Activated CD8-positive, alpha-beta memory T cell treated with anti-CD3 and anti-CD28 coated beads, Interleukin-2, amount 10 ng/mL, durations not matched to agents 7 days and 5 days (primary cell): ENCODE measurements at places on chromosomes 7 and 10. TPM values are rescaled to one million over a fixed set of nuclear protein-coding genes. Genes with fewer than 3 reads are reported as not detected.

ZNF655 gene
- total RNA-seq = 86.0 TPM

HABP2 gene
- total RNA-seq = not detected

SLC13A1 gene
- total RNA-seq = not detected

ABCC2 gene
- total RNA-seq = 0.85 TPM

ENO4 gene
- total RNA-seq = not detected

TRIM50 gene
- not detected for total RNA-seq

FZD8 gene
- 0.18 TPM for total RNA-seq

CXCL12 gene
- total RNA-seq = not detected

- no peak overlapping the region for H3K27ac ChIP-seq
- peaks cover 10% of the 10 kb centered on the region for H3K36me3 ChIP-seq
- H3K27me3 ChIP-seq = peaks cover 38% of the 10 kb centered on the region
- no peaks in the 10 kb centered on the region for H3K4me1 ChIP-seq
- DNase-seq = no peak
Observed at GRCh38 chr10:113928830-113929229, 74.4 kb downstream of the NHLRC2 start.

DNA sequence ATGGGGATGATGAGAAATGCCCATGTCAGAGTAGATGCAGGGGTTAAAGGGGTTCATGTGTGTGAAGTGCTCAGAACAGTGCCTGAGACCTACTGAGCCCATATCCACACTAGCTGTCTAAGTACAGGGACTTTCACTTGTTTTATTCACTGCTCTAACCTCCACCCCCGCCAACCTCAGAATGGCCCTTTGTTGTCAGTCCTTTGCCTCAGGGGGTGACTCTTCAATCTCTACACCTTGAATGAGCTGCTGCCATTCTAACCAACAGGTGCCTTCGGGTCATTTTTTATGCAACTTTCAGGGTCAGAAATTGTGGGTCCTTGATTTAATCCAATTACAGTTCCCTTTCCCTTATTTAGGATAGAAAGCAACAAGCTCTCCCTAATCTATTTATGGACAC lies 26.2 kb downstream of the VSTM4 start:
- H3K36me3 ChIP-seq = peaks cover 5% of the 10 kb centered on the region
- H3K27me3 ChIP-seq = peaks cover 22% of the 10 kb centered on the region
- DNase-seq = no peak
- H3K27ac ChIP-seq = no peak overlapping the region
- H3K4me3 ChIP-seq = no peak overlapping the region

- H3K4me3 ChIP-seq = no peak overlapping the region
- H3K36me3 ChIP-seq = peaks cover 2% of the 10 kb centered on the region
- peaks cover 4% of the 10 kb centered on the region for H3K4me1 ChIP-seq
- H3K27me3 ChIP-seq = peaks cover 5% of the 10 kb centered on the region
Observed at GRCh38 chr10:11113156-11113555, 95.5 kb downstream of the CELF2 start.

GRCh38 chr10:111335826-111336225 lies 259.0 kb downstream of the ADRA2A start:
- no peak overlapping the region for H3K4me3 ChIP-seq
- no peaks in the 10 kb centered on the region for H3K4me1 ChIP-seq
- no peak for DNase-seq
- H3K36me3 ChIP-seq = no peaks in the 10 kb centered on the region
- H3K27me3 ChIP-seq = no peaks in the 10 kb centered on the region
- no peak overlapping the region for H3K27ac ChIP-seq

GRCh38 chr7:139791316-139791715 lies 13.5 kb upstream of the HIPK2 start:
- no peak for DNase-seq
- H3K4me3 ChIP-seq = no peak overlapping the region
- peaks cover 8% of the 10 kb centered on the region for H3K27me3 ChIP-seq
- no peak overlapping the region for H3K27ac ChIP-seq
- no peaks in the 10 kb centered on the region for H3K4me1 ChIP-seq
- H3K36me3 ChIP-seq = peaks cover 3% of the 10 kb centered on the region

- no peak overlapping the region for H3K4me3 ChIP-seq
- no peaks in the 10 kb centered on the region for H3K36me3 ChIP-seq
- DNase-seq = no peak
- peaks cover 2% of the 10 kb centered on the region for H3K4me1 ChIP-seq
- no peak overlapping the region for H3K27ac ChIP-seq
Observed at GRCh38 chr10:127195571-127196281, 665 bp downstream of the INSYN2A start.

DNA sequence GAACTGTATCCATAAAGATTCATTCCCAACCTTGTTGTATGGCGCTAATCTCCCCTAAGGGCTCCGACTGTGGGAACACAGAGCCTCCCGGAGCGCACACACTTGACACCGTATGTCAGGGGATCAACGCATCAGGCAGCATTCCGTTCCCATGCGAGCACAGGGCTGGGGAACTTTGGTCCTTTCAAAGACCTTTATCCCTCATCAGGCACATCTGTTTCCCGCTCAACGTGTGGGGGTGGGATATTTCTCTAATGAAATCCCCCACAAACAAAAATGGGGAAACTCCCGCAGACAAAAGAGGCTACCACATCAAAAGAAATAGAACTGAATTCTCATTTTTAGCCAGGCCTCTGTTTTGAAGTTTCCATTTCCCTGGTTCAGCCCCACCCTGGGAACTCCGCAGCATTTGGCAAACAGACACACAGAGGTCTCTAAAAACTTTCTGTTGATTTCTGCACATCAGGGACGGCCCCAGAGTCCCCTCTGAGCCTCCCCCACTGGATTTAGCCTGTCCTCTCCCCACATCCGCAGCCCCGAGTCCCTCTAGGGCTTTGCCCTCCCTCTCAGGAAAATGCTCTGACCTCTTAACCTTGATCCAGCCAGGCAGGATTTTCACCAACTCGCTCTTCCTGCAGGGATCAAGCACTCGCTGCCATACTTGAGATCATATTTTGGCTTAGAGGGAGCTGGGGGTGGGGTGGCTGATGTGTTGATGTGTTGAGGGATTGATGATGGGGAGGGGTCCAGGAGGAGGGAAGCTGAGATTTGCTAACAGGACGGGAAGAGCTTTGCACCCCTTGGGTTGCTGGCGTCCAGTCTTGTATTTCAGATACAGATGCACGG lies 6.6 kb downstream of the CPA5 start:
- peaks cover 16% of the 10 kb centered on the region for H3K4me1 ChIP-seq
- no peaks in the 10 kb centered on the region for H3K36me3 ChIP-seq
- no peak overlapping the region for H3K4me3 ChIP-seq
- no peak overlapping the region for H3K27ac ChIP-seq
- H3K27me3 ChIP-seq = peaks cover 10% of the 10 kb centered on the region

DNA sequence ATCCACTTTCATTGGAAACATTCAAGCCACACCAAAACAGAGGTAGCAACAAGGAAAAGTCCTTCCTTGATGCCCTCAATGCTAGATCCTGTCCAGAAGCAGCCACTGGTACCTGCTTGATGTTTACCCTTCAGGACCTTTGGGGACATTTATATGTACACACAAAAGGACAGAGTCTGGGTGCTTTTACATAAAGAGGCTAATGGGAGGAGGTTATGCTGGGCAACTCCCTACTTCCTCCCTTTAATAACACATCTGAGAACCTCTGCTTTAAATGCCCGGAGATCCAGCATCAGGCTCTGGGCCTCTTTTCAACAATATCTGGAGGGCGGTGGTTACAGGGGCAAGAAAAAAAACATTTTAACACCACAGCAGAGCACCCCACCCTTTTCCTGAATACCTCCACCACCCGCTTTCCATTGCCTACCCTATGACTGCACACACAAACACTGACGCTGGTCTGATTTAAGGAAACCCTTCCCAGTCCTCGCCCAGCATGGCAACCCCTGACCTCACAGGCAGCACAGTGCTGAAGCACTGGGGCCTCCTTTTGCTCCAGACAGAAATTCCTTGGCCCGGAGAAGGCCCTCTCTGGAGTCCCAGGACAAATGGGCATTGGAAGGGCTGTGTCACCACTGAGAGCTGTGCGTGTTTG lies 39.3 kb upstream of the DUSP5 start:
- peaks cover 60% of the 10 kb centered on the region for H3K4me1 ChIP-seq
- no peaks in the 10 kb centered on the region for H3K27me3 ChIP-seq
- DNase-seq = no peak
- peak overlapping the region; percentile 25 for H3K27ac ChIP-seq

- no peaks in the 10 kb centered on the region for H3K36me3 ChIP-seq
- peaks cover 7% of the 10 kb centered on the region for H3K27me3 ChIP-seq
- no peaks in the 10 kb centered on the region for H3K4me1 ChIP-seq
- no peak overlapping the region for H3K4me3 ChIP-seq
- no peak for DNase-seq
- no peak overlapping the region for H3K27ac ChIP-seq
Observed at GRCh38 chr7:112108981-112109380, 97.2 kb downstream of the DOCK4 start.

- H3K27me3 ChIP-seq = no peaks in the 10 kb centered on the region
Observed at GRCh38 chr10:12709521-12709963, 292.0 kb downstream of the CCDC3 start.

DNA sequence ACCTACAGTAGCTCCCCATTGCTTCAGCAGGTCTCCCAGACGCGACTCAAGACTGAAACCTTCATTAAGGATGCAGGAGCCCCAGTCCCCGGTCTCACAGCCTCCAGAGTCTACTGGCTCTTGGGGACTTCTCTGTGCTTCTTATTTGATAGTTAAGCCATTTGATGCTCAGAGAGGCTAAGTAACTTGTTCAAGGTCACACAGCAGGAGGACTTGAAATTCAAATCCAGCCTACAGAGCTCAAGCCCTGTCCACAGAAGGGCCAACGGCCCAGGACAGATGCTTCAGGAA lies 21.2 kb upstream of the ZMIZ1 start:
- no peaks in the 10 kb centered on the region for H3K27me3 ChIP-seq
- no peak overlapping the region for H3K4me3 ChIP-seq
- peak overlapping the region; percentile 94 for H3K27ac ChIP-seq
- peaks cover 28% of the 10 kb centered on the region for H3K4me1 ChIP-seq

GRCh38 chr7:20797042-20797461 lies 10.4 kb upstream of the SP8 start:
- no peaks in the 10 kb centered on the region for H3K36me3 ChIP-seq
- DNase-seq = no peak
- peaks cover 68% of the 10 kb centered on the region for H3K27me3 ChIP-seq
- H3K4me1 ChIP-seq = peaks cover 16% of the 10 kb centered on the region

GRCh38 chr7:141072548-141073172 lies 1.2 kb upstream of the TMEM178B start:
- peaks cover 48% of the 10 kb centered on the region for H3K27me3 ChIP-seq
- peak; percentile 62 for DNase-seq
- peak overlapping the region; percentile 60 for H3K4me3 ChIP-seq
- H3K36me3 ChIP-seq = no peaks in the 10 kb centered on the region
- no peak overlapping the region for H3K27ac ChIP-seq
- H3K4me1 ChIP-seq = peaks cover 17% of the 10 kb centered on the region

GRCh38 chr10:63765126-63765525 lies 243.9 kb downstream of the REEP3 start:
- no peak overlapping the region for H3K27ac ChIP-seq
- no peak for DNase-seq
- peaks cover 4% of the 10 kb centered on the region for H3K4me1 ChIP-seq
- no peak overlapping the region for H3K4me3 ChIP-seq

DNA sequence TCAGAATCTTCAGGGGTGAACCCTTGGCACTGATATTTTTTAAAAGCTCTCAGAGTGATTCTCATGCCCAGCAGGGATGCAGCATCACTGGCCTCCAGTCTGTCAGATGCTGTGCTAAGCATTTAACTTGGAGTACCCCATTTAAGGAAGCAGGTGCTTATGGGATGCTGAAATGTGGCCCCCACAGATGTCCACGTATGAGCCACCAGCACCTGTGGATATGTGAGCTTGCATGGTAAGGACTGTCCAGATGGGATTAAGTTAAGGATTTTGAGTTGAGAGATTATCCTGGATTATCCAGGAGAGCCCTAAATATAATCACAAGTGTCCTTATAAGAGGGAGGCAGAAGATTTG lies 17.7 kb downstream of the CHST3 start:
- no peak for DNase-seq
- H3K36me3 ChIP-seq = no peaks in the 10 kb centered on the region
- peaks cover 5% of the 10 kb centered on the region for H3K27me3 ChIP-seq
- no peak overlapping the region for H3K4me3 ChIP-seq
- H3K27ac ChIP-seq = no peak overlapping the region

DNA sequence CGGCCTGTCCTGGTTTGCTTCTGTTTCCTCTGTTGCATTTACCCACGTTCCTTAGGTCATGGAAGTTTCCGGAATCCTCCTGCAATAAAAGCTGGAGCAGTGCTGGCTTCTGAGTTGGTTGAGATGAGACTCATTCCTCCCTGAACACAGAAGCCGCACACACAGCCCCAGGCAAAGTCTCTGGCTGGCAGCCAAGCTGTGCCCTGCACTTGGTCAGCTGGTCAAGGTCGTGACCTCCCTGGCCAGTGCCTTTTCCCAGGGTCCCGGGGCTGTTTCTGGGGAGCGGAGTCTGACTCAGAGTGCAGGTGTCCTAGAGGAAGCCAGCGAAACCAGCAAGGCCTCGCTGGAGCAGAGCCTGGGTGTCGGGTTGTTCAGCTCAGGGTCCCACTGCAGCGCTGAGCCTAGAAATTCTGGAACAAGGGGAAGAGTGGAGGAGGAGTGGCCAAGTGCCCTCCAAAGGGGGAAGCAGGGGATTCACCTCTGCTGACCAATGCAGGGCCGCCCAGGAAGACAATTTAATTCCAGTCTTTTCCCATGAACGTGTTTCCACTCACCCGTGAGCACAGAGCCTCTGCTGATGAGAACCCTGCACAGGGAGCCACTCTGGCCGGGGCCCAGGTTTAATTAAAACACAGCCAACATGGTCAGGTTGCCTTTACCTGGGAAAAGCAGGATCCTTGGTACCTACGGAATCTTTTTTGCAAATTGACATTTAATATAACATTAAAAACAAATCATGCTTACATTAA lies 245.5 kb upstream of the PPP2R2D start:
- no peak overlapping the region for H3K4me3 ChIP-seq
- no peak for DNase-seq
- H3K4me1 ChIP-seq = no peaks in the 10 kb centered on the region
- no peaks in the 10 kb centered on the region for H3K36me3 ChIP-seq
